Activated CD8-positive, alpha-beta T cell treated with anti-CD3 and anti-CD28 coated beads for 36 hours (primary cell): ENCODE measurements at places on chromosomes 1 and 21.

DNA sequence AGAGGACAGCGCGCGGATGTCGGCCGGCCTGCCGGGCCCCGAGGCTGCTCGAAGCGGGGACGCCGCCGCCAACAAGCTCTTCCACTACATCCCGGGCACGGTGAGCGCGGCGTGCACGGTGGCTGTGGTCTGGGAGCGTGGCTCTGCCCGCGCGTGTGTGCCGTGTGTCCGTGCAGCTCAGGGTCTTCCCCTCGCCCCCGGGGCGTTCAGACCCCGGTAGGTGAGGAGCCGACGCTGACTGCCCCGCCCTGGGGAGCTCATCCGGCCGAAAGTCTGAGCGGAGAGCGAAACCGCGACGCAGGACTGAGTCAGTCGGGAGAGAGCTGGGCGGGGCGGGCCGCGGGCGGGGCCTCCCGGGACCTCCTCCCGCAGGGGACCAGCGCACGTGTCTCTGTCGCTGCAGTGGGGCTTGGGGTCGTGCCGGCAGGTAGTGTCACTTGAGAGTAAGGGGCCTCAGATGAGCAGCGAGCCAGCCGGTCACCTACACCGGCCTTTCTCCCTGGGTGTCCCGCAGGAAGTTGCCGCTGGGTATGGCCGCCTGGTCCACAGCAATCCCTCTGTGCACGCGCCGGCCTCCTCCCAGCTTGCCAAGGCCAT lies 520 bp downstream of the PLEKHN1 start:
- peak; percentile 92 for DNase-seq

DNA sequence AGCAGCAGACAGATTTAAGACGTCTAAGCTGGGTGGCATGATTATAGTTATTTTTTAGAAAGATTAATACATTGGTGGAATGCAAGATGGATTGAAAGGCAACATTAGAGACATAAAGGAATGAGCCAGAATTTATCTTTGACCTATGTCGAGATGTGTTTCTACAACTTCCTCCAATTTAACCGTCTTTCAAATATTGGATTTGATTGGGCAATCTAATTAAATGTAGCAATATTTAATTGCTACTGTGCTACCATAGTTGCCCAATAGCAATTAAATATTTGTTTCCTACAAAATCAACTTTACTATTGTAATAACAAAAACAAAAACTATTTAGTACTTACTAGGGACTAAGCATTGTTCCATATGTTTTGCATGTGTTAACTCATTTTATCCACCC lies 30.4 kb upstream of the CYP4A22 start:
- no peak for DNase-seq

- no peak for DNase-seq
Measured at GRCh38 chr21:41953249-41953830, 478 bp downstream of the C2CD2 start.

DNA sequence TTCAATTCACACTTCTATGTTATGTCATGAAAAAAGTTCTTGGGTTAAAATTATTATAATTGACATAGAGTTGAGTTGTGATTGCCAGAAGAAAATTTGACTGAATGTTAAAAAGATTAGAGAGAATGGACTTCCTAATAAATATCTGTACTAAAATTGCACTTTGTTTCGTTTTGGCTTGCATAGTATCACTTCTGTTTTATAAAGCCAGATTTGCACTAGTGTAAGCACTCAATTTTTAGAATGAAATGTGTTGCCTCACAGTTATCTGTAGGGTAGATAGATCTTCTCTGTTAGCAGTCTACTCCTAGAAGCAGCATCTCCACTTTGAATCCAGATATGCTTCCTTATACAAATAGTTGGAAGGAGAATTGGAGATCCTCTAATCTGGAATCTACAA lies 95.2 kb upstream of the MPC2 start:
- no peak for DNase-seq

GRCh38 chr1:199122532-199123311 lies 483.9 kb downstream of the PTPRC start:
- no peak for DNase-seq

DNA sequence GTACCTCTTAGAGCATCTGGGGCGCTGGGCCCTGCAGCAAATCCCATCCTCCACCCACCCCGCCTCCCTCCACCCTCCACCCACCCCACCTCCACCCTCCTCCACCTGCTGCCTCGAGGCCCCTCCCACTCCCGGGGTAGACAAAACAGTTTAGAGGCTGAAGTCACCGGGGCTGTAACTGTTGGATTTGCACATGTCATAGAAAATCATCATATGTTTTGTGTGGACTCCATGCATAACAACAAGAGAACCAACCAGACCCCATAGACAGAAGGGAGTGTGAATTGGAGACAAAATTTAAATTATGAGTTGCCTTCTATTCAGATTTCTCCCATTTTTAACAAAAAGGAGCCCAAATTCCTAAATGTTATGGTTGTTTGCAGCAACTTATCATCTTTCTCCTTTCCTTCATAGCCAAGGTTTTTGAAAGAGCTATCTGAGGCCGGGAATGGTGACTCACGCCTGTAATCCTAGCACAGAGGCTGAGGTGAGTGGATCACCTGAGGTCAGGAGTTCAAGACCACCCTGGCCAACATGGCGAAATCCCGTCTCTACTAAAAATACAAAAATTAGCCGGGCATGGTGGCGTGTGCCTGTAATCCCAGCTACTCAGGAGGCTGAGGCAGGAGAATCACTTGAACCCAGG lies 28.2 kb upstream of the LGALS8 start:
- DNase-seq: no peak

- DNase-seq: no peak
Measured at GRCh38 chr21:38544661-38545060, 46.4 kb upstream of the ERG start.

- DNase-seq: no peak
Measured at GRCh38 chr1:44424747-44425146, 19.7 kb downstream of the RNF220 start.

DNA sequence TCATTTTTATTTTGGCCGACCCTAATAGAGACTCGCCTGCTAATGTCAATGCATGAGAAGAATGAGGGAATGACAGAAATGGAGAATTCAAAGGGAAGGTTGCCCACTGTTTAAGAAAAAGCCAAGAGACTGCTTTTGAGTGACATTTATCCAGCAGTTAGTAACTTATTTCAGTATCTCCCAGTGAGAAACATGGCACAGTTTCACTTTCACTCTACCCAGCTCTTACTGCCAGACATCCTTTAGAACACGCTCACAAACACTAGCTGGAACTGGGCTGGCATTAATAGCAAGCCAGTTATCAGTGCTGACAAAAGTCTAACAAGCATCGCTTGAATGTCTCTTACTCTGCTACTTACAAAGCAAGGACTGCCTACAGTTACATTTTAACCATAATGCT lies 8.5 kb downstream of the GGPS1 start:
- DNase-seq: peak; percentile 29

DNA sequence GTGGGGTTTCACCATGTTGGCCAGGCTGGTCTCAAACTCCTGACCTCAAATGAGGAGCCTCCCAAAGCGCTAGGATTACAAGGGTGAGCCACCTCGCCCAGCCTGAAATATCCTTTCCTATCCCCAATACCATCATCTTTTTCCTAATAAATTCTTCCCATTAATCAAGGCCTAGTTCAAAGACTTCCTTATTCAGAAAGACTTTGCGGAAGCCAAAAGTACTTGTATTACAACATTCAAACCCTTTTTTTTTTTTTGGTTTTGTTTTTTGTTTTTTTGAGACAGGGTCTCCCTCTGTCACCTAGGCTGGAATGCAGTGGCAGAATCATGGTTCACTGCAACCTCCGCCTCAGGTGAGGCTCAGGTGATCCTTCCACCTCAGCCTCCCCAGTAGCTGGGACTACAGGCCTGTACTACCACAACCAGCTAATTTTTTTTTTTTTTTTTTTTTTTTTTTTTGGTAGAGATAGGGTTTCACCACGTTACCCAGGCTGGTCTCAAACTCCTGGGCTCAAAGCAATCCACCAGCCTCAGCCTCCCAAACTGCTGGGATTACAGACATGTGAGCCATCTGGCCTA lies 7.6 kb downstream of the SLC19A2 start:
- DNase-seq: no peak

- DNase-seq: peak; percentile 81
Measured at GRCh38 chr1:205849619-205850355, at the start of gene PM20D1. PM20D1 (minus strand) TSS chr1:205850132; CDS start chr1:205850072, 60 bp downstream.

GRCh38 chr1:14039582-14040430 lies 339.8 kb downstream of the PRDM2 start:
- no peak for DNase-seq

- no peak for DNase-seq
Measured at GRCh38 chr1:42949312-42950115, 9.2 kb downstream of the SLC2A1 start.

GRCh38 chr1:41486371-41487125 lies 2.1 kb upstream of the EDN2 start:
- DNase-seq: no peak

- no peak for DNase-seq
Measured at GRCh38 chr21:41552254-41552653, 44.3 kb upstream of the TMPRSS2 start.

DNA sequence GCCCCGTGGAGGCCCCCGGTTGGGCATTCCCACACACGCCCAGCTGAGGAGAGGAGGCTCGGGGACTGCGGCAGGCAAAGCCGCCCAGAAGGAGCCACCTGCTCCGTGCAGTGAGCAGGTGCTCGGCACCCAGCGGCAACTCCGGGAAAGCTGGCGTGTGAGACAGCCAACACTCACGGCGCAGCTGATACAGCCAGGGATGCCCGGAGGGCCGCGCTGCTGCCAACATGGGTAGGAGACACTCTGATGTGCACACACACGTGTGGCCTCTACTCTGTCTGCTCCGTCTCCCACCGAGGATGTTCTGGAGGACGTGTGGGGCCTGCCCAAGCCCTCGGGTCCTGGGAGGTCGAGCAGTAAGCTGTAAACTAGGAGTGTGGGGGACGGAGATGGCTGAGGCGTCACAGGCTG lies 12.9 kb downstream of the MORN1 start:
- DNase-seq: no peak

DNA sequence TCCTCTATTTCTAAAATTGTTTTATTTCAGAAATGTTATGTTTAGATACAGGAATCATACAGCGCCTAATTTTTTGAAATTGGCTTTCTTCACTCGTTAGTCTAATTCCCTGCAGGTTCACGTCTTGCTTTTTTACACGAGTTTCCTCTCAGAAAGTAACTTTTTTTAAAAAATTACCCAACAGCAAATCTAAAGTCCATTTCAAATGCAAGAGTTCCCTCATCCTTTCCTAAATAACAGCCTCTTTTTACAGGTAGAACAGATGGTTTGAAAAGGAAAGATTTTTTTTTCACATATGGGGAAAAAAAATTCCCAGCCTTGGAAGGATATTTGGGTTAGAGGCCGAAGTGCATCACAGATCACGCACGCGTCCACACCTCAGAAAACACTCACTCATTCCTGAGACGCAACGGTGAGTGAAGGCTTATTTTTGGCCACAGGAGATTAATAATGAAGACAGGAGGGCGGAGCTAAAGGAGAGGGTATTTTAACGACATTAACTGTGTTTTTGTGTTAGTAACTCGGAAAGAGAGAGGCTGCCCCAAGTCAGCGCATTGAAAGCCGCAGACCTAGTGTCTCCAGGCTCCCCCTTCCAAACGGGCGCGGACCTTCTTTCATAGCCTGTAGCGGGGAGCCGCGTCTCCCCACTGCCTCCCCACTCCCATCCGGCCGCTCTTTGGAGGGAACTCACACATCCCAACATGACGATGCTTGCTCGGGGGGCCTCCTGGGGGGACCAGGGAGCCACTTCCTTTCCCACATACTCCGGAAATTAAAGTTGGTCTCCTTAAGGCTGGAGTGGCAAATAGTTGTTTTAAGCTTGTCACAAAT lies 969 bp upstream of the RIPK4 start:
- peak; percentile 41 for DNase-seq

DNA sequence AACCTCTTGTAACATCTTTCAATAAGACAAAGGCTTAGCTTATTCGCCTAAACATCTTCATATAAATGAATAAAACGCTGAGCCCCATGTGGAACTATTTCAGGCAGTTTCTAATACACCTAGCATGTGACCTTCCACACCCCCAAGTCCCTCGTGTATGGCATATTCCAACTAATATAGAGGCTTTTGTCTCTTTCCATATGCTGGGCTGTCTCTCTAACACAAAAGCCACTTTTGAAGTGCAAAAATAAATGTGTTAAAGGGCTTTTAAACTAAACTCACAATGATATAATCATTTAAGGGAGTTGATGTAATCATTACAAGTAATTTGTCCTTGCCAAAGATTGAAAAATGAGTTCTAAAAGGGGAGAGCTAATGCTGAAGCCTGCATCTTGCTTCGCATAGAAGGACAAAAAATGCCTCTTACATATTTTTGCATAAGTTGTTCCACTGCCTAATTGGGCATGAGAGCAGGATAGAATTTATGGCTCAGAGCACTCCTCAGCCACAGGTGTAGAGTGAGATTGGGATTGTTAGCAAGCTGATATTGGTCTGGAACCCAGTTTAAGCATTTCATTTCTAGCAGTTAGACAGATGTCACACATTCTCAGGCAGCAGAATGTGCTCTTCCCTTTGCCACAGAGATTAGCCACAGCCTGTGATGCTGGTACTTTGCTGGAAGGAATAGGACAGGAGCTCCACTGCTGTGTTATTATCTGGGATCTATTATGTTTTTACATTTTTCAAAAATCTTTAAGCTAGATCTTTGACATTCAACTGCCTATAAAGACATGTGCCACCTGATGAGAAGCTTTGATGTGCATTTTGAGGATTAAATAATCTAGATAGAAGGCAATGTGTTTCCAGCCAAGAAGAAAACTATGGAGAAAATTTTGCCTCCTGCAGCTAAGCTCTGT lies 1044.4 kb downstream of the ADGRL2 start:
- no peak for DNase-seq

GRCh38 chr1:70528590-70529333 lies 117.7 kb downstream of the CTH start:
- peak; percentile 32 for DNase-seq

DNA sequence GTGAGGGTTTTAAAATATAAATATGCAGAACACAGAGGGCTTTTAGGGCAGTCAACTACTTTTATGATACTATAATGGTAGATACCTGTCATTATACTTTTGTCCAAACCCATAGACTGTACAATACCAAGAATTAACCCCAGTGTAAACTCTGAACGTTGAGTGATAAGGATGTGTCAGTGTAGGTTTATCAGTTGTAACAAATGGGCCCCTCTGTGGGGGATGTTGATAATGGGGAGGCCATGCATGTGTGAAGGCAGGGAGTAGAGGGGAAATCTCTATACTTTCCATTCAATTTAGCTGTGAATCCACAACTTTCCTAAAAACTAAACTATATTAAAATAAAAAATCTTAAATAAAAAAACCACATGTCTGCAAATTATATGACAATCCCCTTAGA lies 193.5 kb upstream of the CAMK1G start:
- no peak for DNase-seq
